CD8-positive, alpha-beta memory T cell (primary cell): ENCODE measurements at places on chromosomes 13 and 19.

DNA sequence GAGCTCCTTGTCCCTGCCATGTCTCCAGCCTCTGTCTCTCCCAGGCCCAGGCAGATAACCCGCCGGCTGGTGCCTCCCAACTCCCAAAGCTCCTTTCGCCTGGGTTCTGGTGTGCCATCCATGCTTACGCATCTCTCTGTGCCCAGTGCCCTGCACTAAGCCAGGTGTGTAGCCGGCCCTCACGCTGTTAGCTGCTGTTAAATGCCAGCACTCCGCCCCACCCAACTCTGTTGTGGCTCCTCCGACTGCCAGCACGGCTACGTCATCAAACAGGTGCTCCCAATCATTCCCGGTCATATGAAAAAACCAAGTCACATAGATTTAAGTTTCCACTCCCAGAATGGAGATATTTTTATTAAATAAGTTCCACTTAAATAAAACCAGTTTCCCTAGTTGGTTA is 7.0 kb upstream of the HSPH1 start:
- no peak for DNase-seq

GRCh38 chr19:30150626-30151025 is 208.6 kb downstream of the URI1 start:
- DNase-seq: no peak

DNA sequence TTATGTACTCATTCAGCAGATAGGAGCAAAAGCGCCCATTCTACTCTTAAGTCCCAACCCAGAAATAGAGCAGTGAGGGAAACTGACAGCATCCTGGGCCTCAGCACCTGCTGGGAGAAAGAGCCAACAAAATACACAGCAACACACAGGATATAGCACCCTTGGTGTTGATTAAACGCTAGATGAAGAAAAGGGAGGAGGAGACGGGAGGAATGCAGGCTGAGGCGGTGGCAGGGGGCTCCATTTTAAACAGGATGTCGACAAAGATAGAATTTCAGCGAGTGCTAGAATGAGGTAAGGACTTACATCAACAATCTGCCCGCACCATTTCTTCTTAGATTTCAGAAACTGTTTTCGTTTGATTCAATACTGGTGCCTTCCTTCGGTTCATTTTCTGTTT is 4.6 kb upstream of the RAB20 start:
- DNase-seq: no peak

DNA sequence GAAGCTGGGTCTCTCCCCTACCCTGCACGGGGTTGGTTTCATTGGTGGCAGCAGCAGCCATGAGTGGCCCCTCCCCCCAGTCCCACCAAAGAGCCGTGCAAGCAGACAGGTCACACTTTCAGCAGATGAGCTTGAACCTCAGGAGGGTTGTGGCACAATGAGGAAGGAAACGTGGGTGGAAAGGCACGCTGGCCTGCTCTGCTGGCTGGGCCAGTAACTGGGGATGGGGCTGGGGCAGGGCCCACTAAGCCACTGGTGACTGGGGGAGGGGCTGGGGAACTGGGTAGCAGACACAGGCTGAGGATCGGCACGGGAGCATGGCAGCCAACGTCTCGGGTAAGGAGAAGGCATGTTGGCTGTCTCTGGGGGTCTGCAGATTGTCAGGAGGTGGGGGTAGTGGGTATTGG is at the start of gene P2RY11:
Gene P2RY11 (plus strand): TSS at position 289 of the 407 bp plus-strand sequence. CDS start 29 bp downstream, at position 318.
- no peak for DNase-seq

GRCh38 chr13:102495663-102496062 is 93.8 kb upstream of the FGF14 start:
- DNase-seq: no peak

DNA sequence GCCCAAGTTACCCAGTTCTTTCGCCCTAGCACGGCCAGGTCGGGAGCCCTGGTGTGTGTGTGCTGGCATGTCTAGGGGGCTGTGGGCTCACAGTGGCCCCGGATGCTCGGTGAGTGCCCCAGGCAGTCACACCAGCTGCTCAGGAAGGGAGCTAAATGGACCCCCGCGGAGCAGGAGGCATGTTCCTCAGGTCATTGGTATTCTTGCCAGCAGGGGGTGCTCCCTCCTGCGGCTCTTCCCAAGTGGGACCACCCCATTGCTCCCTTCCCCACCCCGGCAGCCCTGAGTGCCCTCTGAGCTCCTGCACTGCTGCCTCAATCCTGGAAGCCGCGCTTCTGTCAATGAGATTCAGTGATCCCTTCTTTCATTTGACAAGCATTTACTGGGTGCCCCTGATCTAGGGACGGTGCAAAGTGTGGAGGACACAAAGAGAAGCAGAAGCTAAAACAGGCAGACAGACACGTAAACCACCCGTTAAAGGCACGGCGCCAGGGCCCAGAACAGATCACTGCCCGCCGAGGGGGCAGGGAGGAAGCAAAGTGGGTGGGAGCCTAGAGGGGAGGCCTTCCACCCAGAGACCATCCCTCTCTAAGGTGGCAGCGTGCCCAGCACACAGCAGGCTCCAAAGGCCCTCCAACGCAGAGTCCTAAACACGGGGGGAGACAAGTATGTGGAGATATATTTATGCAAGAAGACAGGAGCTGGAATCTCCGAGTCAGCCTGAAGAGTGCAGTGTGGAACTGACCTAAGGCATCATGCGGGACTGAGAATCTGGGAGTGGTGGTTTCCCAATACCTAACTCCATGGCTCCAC is 5.2 kb upstream of the ADPRHL1 start:
- no peak for DNase-seq

DNA sequence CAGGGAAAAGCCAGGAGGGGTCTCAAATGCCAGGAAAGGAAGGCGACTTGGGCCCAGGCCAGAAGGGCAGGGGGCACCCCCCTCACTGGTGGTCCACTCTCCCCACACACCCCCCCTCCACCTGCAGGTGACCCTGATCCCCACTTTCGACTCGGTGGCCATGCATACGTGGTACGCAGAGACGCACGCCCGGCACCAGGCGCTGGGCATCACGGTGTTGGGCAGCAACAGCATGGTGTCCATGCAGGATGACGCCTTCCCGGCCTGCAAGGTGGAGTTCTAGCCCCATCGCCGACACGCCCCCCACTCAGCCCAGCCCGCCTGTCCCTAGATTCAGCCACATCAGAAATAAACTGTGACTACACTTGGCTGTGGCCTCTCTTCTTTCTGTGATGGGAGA is 14.9 kb downstream of the MAP1S start:
- DNase-seq: no peak

DNA sequence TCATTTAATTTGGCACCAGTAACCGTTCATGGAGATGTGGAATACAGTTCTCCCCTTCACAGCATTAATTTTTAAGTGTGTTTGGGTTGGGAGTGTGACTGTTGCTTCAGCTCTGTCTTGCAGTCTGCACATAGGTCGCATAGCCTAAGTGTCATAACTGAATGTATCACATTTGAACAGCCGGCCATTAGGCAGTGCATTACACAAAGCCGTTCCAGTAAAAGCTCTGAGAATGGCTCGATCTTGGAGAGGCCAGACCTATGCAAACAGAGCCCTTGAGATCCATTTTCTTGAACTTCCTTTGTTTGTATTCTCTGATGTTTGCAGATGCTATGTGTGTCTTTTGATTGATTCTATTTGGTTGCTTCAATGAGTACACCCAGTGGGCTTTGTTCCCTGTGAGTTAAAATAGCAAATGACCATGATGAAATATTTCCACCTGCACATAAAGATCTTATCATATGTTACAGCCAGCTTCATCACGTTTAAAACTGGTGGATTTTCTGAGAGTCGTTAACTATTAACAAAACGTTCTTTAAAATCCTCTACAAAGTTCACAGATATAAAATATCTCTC is 1104.9 kb upstream of the SLC10A2 start:
- DNase-seq: no peak
